AML-193 (cell line): ENCODE measurements at places on chromosomes 2 and 18.

- no peak for DNase-seq
Observed at GRCh38 chr2:123502931-123503330, 522.2 kb upstream of the CNTNAP5 start.

GRCh38 chr2:3388412-3388738 is 8.9 kb downstream of the TRAPPC12 start:
- no peak for DNase-seq

- no peak for DNase-seq
Observed at GRCh38 chr18:22337306-22337705, 80.4 kb downstream of the CTAGE1 start.

DNA sequence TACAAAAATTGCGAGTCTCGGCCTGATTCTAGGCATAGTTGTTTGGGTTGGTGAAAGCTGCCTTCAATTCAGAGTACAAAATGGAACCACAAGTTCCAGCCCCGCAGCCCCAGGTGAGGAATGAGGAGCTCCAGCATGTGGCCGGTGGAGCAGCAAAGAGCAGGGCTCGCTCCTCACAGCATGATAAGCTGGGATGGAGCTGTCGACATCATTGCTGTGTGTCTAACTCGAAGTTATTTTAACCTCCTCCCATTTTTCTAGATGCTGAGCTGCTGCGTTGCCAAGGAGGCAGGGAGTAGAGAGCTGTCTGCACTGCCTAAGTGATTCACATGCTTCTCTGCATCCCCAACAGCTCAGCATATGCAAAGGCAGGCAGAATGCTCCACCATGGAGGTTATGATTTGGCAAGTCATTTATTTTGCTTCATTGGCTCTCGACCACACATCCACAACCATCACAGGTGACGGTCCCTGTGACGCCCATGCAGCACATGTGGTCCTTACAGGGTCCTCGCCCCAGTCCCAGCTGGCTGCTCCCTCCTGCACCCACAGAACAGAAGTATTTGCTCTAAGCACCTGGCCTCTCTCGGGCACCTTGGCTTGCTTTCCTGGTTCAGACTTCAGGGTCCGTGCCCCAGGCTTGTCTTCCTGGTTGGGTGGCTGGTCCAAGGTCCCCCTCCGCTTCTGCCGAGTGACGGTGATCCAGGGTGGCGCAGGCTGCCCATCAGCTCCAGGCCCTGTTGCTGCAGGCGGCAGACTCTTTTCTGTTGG is 66.0 kb upstream of the MGAT4A start:
- DNase-seq, result no peak

- DNase-seq, result no peak
Observed at GRCh38 chr18:51273437-51273836, 76.0 kb upstream of the MEX3C start.

GRCh38 chr2:205734436-205735037 is 52.2 kb downstream of the NRP2 start:
- no peak for DNase-seq

DNA sequence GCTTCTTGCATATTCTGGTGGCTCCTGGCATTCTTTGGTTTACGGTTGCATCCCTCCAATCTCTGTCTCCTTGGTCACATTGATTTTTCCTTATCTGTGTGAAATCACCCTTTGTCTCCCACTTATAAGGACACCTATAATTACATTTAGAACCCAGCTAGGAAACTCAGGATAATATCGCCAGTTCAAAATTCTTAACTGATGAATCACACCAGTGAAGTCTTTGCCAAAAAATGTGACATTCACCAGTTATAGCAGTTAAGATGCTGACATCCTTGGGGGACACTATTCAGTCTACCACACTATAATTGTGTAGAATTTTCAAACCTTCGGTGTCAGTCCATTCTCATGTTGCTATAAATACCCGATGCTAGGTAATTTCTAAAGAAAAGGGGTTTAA is 320.2 kb downstream of the TMX3 start:
- no peak for DNase-seq

DNA sequence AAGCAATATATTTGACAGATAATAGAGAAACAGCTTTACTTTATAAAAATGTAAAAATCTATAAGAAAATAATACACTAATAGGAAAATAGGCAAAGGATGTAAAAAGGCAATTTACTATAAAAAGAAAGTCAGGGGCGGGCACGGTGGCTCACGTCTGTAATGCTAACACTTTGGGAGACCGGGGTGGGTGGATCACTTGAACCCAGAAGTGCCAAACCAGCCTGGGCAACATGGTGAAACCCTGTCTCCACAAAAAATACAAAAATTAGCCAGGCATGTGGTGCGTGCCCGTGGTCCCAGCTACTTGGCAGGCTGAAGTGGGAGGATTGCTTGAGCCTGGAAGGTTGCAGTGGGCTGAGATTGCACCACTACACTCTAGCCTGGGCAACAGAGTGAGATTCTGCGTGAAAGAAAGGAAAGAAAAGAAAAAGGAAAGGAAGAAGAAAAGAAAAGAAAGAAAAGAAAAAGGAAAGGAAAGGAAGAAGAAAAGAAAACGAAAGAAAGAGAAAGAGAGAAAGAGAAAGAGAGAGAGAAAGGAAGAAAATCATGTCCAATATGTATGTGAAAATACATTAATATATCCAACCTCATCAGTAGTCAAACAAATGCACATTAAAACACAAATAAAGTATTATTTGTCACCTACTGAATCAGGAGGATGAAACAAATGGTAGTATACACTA is 65.1 kb downstream of the ADD2 start:
- no peak for DNase-seq

- no peak for DNase-seq
Observed at GRCh38 chr2:18626256-18626668, 36.9 kb upstream of the NT5C1B start.

- no peak for DNase-seq
Observed at GRCh38 chr2:51791496-51791895, 759.6 kb upstream of the NRXN1 start.

GRCh38 chr2:232913903-232914302 is 43.8 kb downstream of the SNORC start:
- no peak for DNase-seq

- no peak for DNase-seq
Observed at GRCh38 chr2:236971919-236972381, 113.7 kb upstream of the COPS8 start.

- no peak for DNase-seq
Observed at GRCh38 chr2:130846233-130846632, 9.5 kb downstream of the ARHGEF4 start.

- no peak for DNase-seq
Observed at GRCh38 chr18:3319894-3320454, 58.0 kb downstream of the MYL12B start.

GRCh38 chr2:204538182-204539018 is 6.9 kb upstream of the PARD3B start:
- no peak for DNase-seq

- no peak for DNase-seq
Observed at GRCh38 chr2:71687412-71687811, 234.1 kb downstream of the DYSF start.

GRCh38 chr2:20352230-20352578 is 1.6 kb upstream of the PUM2 start:
- DNase-seq, result no peak

DNA sequence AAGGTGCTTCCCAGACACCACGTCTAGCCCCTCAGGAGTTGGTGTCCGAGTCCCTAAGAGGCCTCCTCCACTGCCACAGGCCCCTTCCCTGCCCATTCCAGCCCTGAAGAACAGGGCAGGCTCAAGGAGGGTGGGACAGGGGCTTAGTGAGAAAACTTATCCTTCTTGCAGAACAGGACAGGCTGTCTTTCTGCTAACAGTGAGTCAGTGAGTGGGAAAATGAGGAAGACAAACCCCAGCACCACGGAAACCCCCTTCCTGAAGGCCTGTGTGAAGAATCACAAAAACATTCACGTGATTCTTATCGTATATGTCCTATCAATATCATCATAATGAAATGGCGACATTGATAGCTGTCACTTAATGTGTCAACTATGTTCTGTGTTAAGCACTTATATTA is 9.8 kb downstream of the FZD7 start:
- DNase-seq, result no peak

GRCh38 chr2:57516698-57517340 is 529.8 kb upstream of the VRK2 start:
- DNase-seq, result peak; percentile 67

DNA sequence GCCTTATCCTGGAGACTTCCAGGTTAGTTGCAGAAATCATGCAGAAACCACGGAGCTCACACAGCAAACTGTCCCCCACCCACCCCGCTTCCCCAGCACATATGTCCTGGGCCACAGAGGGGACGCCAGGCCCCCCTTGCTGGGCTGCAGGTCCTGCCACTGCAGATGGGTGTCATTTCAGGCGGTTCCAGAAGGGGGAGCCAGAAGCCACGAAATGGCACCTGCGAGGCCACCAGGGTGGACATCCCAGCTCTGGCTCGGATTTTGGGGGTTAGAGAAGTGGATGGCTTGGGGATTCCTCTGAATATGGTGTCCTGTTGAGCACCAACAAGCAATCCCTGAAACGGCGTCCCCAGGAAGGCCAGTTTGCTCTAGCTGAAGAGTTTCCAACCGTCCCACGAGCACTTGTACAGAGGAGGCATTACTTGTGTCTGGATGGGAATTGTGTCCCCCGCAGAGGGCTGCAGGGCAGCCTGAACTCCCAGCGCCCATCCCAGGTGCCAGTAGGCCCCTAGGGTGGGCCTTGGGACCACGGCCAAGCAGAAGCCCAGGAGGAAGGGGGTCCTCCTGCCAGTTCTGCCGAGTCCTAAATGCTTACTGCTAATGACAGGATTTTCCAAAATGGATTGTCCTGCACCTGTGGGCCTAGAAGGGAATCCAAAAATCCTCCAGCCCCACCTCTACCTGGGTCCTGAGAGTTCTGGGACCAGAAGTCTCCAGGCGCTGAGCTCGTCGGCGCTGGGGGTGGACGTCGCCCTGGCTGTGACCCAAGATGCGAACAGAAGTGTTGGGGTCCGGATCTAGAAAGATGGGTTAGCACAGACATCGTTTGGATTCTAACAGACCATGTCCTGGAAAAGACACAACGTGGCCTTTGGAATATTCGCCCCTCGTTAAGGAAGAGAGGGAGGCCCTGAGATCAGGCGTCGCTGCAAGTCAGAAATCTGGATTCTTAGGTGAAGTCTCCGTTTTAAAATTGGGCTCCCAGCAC is 14.6 kb upstream of the NFATC1 start:
- peak; percentile 18 for DNase-seq

DNA sequence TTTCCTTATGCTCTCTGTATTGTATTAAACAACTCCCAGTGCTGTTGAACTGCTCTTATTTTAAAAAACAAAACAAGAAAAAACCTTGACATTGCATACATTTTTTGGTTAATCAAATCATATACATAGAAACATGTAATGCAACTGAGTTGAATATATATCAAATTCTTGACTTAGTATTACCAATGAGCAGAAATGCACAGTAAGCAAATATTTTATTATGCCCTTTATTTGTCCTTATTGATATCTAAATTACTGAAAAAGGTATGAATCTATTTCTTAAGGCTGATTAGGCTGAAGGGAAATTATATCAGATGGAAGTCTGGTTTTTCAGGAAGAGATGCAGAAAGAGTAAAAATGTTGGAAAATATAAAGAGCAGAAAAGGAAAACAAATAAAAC is 6.9 kb upstream of the KDM3A start:
- no peak for DNase-seq

DNA sequence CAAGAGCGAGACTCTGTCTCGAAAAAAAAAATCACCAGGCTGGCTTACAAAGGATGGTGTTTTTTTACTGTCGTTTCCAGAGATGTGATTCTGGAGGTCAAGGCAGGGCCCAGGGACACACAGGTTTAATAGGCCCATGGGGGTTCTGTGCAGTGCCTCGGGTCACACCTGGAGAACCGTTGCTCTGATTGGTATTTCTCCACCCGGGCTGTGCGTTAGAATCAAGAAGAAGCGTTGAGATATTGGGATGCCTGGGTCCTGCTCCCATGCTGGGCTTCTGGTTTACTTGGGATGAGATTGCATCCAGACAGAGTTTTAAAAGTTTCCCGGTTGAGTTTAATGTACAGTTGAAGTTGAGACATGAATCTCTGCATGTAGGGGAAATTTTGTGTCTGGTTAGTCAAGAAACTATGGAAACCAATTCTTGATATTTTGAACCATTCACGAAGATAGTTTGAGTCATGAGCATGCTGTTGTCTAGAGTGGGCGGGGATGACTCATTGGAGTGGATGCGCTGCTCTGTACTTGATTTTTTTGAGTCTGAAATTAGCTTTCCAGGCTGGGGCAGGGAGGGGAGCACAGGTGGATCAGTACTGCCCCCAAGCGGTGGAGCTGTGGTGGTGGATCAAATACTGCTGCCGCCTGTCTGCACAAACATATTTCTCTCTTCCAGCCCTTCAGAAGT is 50.1 kb downstream of the GREB1 start:
- DNase-seq, result peak; percentile 63

DNA sequence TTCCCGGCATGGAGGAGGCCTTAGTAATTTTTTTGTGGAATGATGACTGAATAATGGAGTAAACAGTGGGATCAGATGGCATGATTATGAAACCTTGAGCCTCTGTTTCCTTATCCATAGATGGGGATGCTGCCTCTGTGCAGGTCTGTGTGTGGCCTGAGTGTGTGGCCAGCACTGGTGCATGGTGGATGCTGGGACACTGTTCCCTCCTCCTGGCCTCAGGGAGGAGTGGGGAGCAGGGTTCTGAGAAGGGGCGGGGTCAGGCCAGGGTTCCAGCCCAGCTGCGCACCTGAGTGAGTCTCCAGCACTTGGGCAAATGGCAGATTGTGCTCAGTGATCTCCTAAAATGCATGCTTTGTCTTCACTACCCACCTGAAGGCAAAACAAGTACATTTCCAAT is 66.4 kb downstream of the DCDC2C start:
- no peak for DNase-seq

- DNase-seq, result no peak
Observed at GRCh38 chr2:190863946-190864345, 16.7 kb upstream of the GLS start.

DNA sequence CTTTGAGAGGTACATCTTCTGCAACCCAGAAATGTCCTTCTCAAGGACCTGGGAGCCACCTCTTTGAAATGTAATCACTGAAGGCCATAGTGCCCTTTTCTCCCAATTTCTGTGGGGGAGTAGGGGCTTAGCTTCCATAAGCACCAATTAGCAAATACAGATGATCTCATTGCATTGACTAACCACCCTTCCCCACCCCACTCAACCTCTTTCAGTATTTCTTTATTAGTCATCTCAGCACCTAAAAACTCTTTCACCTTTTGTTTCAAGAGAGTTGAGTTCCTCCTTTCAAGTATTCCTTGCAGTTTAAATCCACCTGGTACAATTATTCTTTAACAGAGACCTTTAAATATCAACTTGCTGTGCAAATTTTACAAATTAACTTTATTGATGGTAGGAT is 1011.8 kb upstream of the CDH2 start:
- DNase-seq, result no peak

GRCh38 chr18:3526421-3527354 is 76.7 kb downstream of the TGIF1 start:
- peak; percentile 30 for DNase-seq
